ENCODE measurements at places on chromosomes 16 and 17.

DNA sequence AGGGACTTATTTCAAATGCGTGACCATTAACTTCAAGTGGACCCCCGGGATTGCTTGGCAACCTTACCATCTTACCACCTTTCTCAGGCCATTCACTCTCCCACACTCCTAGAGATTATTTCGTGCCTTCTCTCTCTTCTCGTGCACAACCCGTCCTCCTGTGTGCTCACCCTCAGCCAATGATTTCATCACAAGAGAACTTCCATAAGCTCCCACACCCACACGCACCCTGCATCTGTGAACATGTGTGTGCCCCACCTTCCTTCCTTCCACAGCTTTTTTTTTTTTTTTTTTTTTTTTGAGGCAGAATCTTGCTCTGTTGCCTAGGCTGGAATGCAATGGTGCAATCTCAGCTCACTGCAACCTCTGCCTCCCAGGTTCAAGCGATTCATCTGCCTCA, 27.4 kb upstream of the CDH3 start:
- no peak for DNase-seq

GRCh38 chr17:48546137-48546923, 1.4 kb upstream of the HOXB2 start:
- DNase-seq = no peak

GRCh38 chr16:1363501-1364041, 11.8 kb downstream of the GNPTG start:
- DNase-seq = no peak

GRCh38 chr16:89022051-89022836, 45.2 kb upstream of the CBFA2T3 start:
- no peak for DNase-seq

DNA sequence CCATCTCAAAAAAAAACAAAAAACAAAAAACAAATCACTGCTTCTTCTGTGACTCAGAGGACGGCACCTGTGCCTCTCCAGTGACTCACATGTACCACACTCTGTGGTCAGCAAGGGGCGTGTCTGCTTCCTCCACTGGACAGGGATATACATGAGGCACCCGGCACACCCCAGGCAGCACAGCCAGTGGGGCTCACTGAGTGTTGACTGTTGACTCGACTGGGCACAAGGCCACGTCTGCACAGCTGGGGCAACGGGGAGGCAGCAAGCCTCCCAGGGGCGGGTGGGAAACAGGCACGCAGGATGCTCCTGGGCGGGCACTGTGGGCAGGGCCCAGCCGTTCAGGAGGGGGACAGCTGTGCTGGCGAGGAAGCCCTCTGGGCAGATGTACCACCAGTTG, 64.1 kb downstream of the TIMM22 start:
- DNase-seq = no peak

DNA sequence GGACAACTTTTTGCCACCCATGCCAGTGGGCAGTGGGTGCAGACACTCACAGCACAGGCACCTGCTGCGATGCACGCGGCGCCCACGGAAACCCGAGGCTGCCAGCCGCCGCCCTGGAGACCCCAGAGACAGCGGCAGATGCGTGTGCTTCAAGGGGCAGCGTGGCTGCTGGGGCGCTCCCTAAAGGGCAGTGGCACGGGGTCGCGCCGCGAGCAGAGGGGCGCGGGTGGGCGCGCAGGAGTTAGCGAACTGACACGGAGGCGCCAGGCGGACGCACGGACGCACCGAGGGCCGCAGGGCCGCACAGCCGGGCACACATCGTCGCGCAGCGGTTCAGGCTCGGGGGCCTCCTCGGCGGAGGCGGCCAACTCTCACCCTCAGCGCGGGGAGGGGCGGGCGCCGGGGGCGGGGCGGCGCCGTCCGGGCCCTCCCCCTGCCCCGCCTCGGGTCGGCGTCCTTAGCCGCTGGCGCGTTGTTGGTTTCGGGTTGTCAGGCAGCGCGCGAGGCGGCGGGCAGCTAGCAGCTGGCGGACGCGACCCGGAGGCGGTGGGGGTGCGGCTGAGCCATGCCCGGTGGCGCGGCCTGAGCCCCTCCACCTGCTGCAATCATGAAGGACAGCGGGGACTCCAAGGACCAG, at the start of gene KIF19:
KIF19 (plus strand) TSS at position 484 of the 637 bp plus-strand sequence; CDS start at position 608, 124 bp downstream.
- DNase-seq = peak; percentile 64

- peak; percentile 24 for DNase-seq
Observed at GRCh38 chr17:9434642-9435057, 141.0 kb downstream of the STX8 start.

DNA sequence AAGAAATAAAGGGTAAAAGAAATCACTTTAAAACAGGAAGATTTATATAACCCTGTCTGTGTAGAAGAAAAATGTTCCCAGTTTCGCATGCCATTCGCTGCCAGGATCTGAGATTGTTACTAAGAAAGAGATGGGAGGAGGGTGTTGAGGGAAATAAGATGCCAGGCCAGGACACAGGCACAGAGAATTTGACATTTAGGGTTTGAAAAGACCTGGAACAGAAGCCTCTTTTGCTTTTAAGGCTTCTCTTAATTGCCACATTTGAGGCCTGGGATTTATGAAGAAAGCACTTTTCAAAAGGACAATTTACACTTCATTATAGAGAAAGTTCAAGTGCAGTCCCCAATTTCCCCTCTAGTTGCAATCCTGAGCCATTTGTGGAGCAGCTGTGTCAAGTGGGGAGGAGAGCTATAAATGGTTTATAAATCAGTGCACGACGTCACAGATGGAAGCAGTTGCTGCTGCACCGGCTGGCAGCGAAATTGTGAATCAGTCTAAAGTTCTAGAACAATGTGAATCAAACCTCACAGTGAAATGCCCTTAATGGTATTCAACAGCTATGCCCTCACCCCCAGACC, 26.5 kb upstream of the C16orf87 start:
- DNase-seq = no peak

GRCh38 chr16:58290861-58291260, 4.0 kb downstream of the PRSS54 start:
- no peak for DNase-seq

- DNase-seq = no peak
Observed at GRCh38 chr17:77449373-77449907, 308.7 kb downstream of the SEC14L1 start.

DNA sequence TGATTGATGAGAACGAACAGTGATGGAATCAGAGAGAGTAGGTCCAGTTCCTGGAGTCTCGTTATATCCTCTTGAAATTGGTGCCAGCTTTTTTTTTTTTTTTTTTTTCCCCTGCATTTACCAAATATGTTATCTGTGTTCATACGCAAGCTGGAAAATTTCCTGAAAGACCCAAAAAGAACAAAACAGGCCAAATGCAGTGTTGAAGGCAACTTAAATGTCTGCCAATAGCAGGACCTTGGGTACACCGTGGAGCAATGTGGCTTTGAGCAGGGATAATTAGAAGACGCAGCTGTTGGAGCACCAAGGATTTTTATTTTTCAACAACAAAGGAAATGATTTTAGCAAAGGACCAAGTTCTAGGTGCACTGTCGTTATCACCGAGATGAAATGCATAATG, 105.0 kb downstream of the ABCC6 start:
- no peak for DNase-seq

DNA sequence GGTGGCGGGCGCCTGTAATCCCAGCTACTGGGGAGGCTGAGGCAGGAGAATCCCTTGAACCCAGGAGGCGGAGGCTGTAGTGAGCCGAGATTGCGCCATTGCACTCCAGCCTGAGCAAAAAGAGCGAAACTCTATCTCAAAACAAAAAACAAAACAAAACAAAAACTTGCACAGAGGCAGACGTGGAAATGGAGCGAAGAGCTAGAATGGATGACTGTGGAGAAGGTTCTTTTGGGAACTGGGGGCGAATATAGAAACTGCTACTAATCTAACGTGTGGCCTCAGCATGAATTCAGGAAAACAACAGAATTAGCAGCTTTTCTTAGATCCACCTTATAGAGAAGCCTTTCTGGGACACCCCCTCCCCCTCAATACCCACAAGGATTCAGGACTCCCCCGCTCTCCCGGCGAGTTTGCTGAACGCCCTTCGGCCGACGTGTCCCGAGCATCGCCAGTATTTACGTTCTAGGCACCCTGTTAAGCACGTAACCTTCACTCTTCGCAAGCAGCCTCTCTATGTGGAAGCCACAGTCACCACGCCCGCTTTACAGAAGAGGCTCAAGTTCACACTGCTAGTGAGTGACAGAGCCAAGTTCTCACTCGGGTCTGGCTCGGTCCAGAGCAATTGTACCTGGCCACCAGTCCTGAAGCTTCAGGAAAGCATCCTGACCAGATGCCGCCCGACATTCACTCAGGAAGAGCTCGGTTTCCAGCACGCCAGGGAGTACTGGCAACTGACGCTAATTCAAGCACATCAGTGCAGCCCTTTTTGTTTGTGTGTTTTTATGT, 13.3 kb upstream of the ABR start:
- DNase-seq = no peak

DNA sequence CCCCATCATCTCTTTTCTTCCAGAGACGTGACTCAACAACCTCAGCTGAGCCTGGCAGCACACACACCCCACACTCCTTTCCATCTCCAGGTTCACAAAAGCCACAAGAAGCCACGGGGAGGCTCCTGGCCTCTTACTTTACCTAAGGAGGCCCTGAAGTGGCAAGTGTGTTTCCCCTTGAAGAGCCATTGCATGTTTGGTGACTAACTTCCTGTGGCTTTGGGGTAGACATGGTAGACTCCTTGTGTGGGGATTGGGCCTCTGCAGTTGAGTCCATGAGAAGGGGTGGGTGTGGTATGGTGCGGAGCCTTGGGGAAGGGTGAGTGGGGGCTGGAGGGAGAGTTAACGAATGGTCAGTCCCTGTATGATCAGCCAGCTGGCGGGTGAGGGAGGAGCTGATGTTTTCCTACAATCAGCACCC, 24.2 kb downstream of the SAP30BP start:
- no peak for DNase-seq

GRCh38 chr17:42679492-42680330, 1.9 kb downstream of the CCR10 start:
- DNase-seq = peak; percentile 88

DNA sequence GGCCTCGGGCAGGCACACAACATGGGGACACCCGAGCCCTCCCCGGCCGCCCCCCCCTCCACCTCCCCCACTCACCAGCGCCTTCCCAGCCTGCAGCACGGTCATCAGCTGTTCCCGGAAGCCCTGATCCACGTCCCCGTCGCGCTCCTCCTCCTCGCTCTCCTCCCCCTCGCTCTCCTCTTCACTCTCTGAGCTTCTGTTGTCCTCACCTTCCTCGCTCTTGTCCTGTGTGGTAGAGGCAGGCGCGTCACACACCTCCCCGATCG, 10.3 kb downstream of the MYBBP1A start:
- no peak for DNase-seq

GRCh38 chr16:10870137-10870776, 6.7 kb upstream of the CIITA start:
- DNase-seq = no peak

DNA sequence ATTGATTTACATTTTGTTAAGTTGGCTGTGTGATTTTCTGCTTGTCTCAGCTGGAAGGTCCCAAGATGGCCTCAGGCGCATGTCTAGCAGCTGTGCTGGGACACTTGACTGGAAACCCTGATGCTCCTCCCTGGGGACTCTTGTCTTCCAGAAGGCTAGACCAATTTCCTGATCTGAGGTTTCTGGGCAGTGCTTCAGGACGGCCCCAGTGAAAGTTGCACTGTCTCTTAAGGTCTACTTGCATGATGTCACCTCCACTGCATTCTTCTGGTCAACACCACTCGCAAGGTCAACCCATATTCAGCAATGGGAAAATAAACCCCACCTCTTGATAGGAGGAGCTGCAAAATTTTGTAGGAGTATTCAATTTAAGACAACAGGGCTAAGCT, 116.0 kb downstream of the SALL1 start:
- DNase-seq = no peak

GRCh38 chr17:44473367-44473766, 29.8 kb downstream of the GPATCH8 start:
- DNase-seq = no peak

GRCh38 chr16:58577141-58577540, 52.5 kb downstream of the CNOT1 start:
- DNase-seq = no peak

GRCh38 chr17:32846143-32846542, 30.8 kb downstream of the MYO1D start:
- no peak for DNase-seq

GRCh38 chr17:278676-279059, 73.9 kb downstream of the RPH3AL start:
- no peak for DNase-seq

DNA sequence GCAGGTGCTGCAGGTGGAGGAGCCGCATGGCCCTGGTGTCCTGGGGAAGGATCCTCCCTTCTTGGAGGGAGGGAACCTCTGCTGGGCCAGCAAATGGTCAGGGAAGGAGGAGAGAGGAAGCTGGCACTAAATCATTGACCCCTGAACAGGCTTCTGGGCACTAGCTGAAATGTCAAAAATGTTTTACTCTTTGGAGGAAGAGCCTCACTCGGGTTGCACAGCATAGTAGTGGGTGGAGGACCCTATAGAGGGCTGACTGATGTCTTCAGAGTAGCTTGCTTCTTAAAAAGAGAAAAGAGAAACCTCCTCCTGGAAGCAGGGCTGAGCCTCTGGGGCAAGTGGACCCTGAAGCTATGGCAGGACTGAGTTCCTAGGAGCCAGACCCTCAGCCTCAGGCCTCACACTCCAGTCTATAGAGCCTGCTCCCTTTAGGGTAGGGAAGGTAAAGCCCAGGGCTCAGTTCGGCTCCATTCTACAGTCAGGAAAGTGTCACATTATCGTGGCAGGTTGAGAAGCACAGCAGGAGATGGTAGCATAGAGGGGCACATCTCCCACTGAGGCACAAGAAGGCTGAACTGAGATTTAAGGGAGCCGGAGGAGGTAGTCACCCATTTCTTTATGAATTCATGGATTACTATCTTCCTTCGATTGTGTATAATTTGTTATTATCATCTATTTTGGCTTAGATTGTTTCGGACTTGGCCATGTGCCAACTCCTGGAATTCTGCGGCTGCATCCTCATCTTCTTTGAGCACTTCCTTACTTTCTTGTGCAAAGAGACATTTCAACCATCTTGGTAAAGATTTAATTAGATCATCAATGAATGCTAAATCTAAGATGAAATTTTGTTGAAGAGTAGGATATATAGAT, 7.3 kb upstream of the CUEDC1 start:
- DNase-seq = no peak

GRCh38 chr16:22284637-22285036, 12.6 kb upstream of the POLR3E start:
- no peak for DNase-seq

GRCh38 chr17:58172369-58173071, 5.7 kb downstream of the OR4D2 start:
- peak; percentile 71 for DNase-seq

DNA sequence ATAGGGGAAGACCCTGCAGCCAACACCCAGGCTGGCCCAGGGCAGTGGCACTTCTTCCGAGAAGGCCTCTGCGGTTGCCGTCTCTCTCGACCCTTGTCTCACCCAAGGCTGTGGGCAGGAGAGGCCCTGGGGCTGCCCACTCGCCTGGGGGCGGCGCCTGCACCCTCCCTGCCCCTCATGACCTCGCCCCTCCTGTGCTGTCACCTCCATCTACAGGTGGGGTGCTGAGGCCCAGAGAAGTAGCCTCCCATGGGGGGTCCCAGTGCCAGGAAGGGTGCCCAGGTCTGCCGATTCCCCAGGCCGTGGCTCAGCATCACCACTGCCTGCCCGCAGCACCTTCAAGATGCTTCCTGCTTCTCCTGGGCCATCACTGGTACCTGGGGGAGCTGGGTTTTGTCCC, 992 bp downstream of the NLRC3 start:
- no peak for DNase-seq

- DNase-seq = peak; percentile 51
Observed at GRCh38 chr16:85245307-85246172, 133.3 kb upstream of the CIBAR2 start.

- DNase-seq = no peak
Observed at GRCh38 chr17:60989379-60989778, 311.7 kb downstream of the BCAS3 start.

- DNase-seq = no peak
Observed at GRCh38 chr17:27660436-27660835, 29.4 kb downstream of the LGALS9 start.

GRCh38 chr17:9299695-9300094, 275.9 kb downstream of the STX8 start:
- DNase-seq = no peak

All from NCI-H526 (cell line).